ENCODE measurements at places on chromosomes 3 and 15.

- no peak for DNase-seq
Observed at GRCh38 chr3:50271314-50271936, 2.5 kb downstream of the SEMA3B start.

DNA sequence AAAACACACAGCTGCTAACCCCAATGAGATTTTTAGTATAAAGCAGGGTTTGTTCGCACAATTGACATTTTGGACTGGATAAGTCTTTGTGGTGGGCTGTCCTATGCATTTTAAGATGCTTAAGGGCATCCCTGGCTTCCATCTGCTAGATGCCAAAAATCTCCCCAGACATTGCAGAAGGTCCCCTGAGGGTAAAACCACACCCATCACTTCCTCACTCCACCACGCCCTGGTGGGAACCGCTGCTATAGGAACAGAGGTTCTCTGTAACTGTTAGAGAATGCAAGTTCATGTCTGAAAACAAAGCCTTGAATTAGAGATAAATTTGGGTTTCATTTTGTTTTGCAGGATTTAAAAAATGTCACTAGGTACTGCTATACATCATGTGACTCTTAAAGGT, 67.7 kb downstream of the ARHGEF26 start:
- DNase-seq = no peak

- DNase-seq = no peak
Observed at GRCh38 chr3:36403661-36404060, 23.4 kb downstream of the STAC start.

DNA sequence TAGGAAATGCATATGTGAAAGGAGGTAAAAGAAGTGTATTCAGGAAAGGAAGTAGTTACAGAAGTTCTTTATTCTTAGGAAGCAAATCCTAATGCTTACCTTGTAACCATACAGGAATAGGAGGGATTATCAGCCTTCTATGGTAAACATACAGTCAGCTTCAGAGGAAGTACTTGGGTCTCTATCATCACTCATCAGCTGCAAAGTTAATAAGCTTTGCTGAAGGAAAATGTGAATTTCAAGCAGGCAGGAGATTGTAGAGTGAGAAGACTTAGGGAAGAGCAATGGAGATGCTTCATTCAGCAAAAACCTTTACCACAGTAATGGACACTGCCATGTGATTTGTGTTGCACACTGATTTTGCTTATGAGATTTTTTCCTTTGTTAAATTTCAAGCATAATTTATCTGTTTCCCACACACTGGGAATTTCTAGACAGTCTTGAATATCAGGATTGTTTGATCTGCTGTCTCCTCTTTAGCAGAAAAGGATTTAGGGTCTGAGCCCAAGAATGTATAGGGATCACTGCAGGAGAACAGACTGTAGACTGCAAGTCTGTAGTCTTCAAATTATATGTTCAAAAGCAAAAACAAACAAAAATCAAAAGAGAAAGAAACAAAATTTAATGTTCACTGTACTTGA, 150.8 kb downstream of the ZNF609 start:
- no peak for DNase-seq

- no peak for DNase-seq
Observed at GRCh38 chr15:77402740-77403379, 17.0 kb downstream of the PEAK1 start.

GRCh38 chr3:11558002-11558401, 85.7 kb downstream of the VGLL4 start:
- DNase-seq = no peak

DNA sequence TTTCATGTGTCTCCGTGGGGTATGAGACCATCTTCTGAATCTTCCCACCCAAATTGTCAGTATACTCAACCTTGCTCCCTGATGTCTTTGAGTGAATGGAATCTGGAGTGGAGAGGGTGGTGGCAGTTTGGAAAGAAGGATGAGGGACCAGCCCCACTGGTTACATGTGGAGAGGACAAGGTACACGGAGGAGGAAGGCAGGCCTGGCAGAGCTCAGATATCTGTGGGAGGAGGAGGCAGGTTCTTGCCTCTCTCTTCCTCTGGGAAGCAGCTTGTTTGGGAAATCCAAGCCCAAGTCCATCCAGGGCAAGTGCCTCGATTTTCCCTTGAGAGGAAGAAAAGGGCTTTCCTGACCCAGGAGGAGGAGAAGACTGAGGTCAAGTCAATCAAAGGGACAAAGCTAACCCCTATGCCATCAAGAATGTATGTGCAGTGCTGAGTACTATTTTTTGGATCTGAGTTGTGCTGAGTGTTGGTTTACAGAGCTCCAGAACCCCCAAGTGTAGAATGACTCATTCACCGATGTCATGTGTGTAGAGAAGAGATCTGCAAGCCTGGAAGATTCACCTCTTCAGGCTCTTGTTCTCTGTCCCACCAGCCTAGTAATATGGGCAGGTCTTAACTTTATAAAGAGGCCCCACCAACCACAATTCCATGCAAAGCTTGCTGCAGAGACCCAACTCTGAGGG, 19.8 kb upstream of the LOXL1 start:
- DNase-seq = no peak

- peak; percentile 73 for DNase-seq
Observed at GRCh38 chr3:144031938-144032337, 60.3 kb downstream of the DIPK2A start.

- no peak for DNase-seq
Observed at GRCh38 chr3:172040078-172040980, 951 bp downstream of the FNDC3B start.

DNA sequence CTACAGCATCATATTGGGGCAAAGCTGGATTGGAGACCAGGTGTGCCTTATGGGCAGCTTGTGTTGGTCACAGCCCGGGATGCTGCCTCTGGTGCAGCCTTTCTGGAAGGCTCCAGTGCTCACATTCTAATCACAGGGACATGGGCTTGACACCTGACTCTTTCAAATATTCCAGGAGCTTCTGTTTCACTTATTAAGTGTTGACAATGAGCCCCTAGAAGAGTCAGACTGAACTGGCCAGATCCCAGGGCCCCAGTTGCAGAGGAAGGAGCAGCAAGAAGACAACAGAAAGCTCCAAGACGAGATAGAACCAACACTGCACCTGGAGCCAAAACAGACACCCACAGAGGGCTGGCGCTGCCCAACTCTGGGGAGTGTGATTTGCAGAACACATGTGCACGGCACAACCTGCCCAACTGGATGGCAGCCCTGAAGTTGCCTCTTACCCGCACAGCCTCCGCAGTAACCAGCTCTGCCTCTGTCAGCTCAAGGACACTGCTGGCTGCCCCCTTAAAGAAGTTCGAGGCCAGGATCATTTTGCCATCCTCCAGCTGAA, 30.3 kb downstream of the ALDH1L1 start:
- DNase-seq = no peak

DNA sequence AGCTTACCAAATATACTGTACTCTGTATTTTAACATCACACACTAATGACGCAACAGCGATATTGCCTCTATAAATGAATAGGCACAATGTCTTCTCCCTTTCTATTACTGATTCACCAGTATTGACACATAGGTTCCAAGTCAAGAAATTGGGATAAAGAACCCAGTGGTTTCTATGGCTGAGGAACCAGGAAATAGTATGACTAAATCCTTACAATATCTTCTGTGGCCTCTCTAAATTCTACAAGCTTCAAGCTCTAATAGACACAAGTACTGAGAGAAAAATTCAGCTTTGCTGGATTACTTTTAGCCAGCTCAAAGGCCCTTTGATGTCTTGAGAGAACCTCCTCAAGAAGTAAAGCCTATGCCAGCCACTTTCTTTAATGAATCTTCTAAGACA, 162.5 kb downstream of the DPH6 start:
- DNase-seq = no peak

- no peak for DNase-seq
Observed at GRCh38 chr15:72169921-72170611, 27.5 kb downstream of the GRAMD2A start.

DNA sequence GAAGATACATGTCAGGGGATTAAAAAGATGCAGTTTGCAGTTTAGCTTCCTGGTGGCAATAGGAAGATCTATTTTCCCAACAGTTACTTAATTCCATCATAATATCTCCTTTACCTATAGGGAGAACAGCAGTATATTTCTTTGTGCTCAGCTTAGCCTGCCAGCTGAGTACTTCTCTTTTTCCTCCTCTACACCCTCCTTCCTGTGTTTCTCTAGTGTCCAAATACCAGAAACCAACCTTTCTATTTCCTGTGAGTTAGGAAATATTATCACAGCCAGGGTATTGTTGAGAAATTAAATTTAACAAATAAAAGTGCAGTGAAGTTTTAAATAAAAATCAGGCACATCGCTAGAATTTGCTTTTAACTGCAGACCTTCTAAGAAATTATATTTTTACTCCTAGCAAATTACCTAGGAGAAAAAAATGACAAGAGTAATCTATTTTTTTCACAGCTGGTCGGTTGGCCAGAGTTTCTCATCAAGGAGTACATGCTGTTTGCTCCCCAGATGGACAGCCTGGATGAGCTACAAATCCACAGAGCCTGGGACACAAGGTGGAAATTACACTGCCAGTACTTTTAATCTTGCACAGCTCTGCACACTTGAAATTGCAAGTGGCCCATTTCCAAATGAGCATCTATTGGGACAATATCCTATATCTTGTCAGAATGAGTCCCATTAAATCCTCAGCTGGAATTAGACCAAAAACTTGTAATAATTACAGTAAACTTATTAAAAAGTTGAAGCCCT, 185.2 kb upstream of the CFAP20DC start:
- no peak for DNase-seq

DNA sequence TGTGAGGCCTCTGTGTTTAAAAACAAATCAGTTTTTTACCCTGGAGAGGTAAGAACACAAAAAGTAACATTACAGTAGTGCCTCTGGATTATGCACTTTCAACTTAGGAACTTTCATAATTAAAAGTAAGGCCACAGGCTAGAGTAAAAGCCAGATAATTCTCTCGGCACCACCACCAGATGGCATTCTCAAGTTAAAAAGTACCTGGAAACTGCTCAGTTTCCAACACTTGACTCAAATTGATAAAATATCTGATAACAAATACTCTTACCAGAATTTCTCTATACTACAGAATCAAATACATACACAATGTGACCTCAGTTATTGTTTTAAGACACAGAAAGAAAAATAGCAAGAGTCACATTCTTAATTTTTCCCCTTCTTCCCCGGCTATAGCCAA, 19.9 kb downstream of the SPICE1 start:
- no peak for DNase-seq
